ENCODE measurements at places on chromosomes 13 and 19.
A peak's percentile ranks its signal among the peaks of the same experiment; 100 is the strongest.

DNA sequence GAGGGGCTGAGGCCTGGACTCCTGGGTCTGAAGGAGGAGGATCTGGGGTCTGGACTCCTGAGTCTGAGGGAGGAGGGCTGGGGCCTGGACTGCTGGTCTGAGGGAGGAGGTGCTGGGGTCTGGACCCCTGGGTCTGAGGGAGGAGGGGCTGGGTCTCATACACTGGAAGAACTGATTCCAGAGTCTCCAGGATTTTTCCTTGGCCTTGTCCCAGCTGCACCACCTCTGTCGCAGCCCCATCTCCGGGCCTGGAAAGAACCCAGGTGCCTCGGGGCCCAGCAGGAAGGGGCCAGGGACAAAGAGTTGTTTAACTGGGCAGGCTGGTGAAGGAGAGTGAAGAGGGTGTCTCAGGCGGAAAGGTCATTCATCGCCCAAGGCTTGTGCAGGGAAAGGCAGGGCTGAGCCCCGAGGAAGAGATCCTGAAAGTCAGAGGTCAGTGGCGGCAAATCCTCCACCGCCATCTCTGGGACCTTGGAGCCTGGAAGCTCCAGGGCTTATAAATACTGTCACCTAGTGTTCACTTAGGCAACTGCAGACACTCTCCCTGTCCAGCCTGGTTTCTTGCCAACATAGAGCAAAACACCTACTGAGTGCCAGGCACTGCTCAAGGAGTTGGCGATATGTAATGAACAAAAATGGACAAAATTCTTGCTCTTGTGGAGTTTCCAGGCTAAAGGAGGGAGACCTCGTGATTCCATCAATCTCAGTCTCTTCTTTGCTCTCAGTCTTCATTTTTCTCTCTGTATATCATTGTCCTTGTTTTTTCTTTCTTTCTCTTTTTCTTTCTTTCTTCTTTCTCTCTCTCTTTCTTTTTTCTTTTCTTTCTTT is 4.4 kb upstream of the KCNN4 start:
- DNase-seq, result no peak

GRCh38 chr13:73683746-73684145 is 450.5 kb downstream of the KLF12 start:
- no peak for DNase-seq

DNA sequence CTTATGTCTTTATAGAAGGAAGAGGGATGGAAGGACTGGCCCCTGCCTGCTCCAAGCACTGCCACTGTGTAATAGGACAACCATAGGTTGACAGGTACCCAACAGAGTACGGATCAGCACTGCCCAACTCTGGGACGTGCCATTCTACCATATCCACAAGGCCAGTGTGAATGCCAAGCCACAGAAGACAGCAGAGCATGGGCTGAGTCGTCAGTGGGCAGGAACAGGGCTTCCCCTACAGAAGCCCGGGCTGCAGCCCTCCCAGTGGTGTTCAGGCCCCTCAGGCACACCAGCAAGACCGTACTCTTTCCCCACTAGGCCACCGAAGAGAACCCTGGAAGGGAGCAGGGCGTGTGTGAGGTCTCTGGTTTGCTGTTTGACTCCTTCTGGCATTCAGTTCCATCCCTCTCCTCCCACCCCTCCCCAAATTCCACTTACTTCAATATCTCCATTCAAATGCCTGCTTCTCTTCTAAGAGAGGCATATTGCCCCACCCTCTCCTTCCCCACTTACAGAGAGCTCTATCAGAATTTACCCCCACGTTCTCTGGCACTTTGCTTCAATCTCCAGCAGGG is 209.4 kb downstream of the FOXO1 start:
- no peak for DNase-seq

- DNase-seq, result peak; percentile 90
These were observed 1.9 kb upstream of the HNRNPL start for GRCh38 chr19:38851622-38852230.

- no peak for DNase-seq
These were observed 21.5 kb downstream of the CPT1C start for GRCh38 chr19:49712397-49712859.

GRCh38 chr13:109403012-109403421 is 383.4 kb downstream of the IRS2 start:
- DNase-seq, result no peak

- peak; percentile 71 for DNase-seq
These were observed 12.8 kb upstream of the ZNF682 start for GRCh38 chr19:20051841-20052768.

GRCh38 chr13:40024967-40025714 is 369.7 kb downstream of the COG6 start:
- DNase-seq, result no peak

Measured in stimulated activated CD4-positive, alpha-beta T cell treated with anti-CD3 and anti-CD28 coated beads, Interleukin-4, amount 100 ng/mL, for 48 hours (primary cell).